ENCODE measurements at places on chromosomes 5 and 9.

DNA sequence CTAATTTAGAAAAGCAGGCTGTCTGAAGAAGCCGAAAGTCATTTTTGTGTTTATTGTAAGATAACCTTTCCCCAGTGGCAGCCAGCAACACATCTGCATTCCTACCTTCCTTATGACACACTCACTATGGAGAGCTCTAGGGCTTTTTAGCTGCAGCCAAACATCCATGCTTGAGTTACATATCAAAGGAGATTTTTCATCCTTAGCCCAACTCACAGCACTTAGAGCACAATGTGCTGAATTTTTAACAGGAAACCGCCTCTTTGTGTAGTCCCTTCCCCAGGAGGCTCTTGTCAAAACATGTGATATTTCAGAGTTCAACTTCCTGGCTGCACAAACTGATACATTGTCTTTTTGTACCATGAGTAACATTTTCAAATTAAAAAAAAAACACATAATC, 379.2 kb downstream of the CTNND2 start:
- no peak for DNase-seq

GRCh38 chr5:176792655-176793342, 17.6 kb upstream of the UNC5A start:
- DNase-seq = no peak

GRCh38 chr5:147240266-147240985, 5.6 kb downstream of the STK32A start:
- DNase-seq = no peak

GRCh38 chr9:80004714-80005113, 432.9 kb downstream of the TLE4 start:
- no peak for DNase-seq

GRCh38 chr9:89702401-89702800, 97.6 kb downstream of the GADD45G start:
- no peak for DNase-seq

DNA sequence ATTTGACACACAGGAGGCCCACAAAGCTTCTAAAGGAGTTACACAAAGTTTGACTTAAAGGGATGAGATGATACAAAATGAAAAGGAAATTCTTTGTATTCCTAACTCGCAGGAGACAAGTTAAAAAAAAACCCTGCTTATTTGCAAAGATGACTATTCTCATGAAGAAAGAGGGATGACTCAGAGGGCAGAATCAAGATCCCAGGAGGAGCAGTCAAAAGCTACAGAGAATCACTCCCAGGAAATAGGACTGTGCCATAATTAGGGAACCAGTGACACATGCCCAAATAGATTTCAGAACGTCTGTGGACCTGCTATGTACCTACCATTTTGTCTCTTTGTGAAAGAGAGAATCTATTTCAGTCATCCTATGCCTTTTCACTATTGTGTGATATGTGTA, 103.5 kb upstream of the ARRDC3 start:
- no peak for DNase-seq

- no peak for DNase-seq
These were observed 323.4 kb downstream of the NR2F1-AS1 start for GRCh38 chr5:93257616-93258015.

All from stimulated activated CD4-positive, alpha-beta T cell treated with anti-CD3 and anti-CD28 coated beads, TNF-alpha, amount 100 ng/mL, for 48 hours (primary cell).